Activated gamma-delta T cell treated with Interleukin-2 at 50 U/mL for 16 hours (primary cell): ENCODE measurements at places on chromosomes 1 and 21.

DNA sequence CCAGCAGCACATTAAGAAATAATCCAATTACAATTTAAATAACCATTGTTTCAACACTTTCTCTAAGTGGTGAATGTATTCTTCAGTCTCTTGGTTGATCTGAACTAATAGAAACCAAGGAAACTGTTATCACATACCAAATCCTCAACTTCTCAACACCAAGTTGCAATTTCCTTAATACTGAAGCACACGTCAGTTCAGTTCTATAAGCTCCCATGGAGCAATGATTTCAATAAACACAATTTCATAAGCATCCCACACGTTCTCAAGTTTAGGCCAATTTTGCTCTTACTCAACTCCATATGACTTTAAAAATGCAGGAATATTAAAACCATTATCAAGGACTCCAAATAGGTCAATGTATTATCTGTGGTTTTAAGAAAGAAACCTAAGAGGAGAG is 5.8 kb upstream of the ERG start:
- DNase-seq = no peak

GRCh38 chr1:40090652-40091355 is 6.2 kb downstream of the PPT1 start:
- DNase-seq = no peak

DNA sequence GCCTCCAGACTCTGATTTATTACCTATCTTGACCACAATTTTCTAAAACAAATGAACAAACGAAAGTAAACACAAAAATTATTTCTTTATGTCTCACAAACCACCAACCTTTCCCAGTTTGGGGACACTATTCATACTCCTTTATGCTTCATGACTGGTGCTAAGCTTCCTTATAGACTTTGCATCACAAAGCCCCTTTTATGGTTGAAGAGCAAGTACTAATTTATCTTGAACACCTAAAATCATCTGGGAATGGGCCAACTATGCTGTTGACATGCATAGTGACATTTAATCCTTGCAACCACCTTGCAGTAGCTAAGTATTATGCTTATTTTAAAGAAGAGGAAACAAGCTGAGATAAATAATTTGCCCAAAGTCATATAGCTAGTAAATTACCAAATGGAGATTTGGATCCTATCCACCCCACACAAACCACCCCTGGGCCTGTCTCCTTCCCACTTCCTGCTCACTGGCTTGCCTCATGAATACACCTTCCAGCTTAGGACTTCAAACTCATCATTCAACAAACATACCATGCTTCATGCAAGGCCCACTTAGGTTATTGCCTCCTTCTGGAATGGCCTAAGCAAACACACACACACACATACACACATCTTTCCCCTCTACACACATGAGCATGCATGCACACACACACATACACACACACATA is 192.2 kb downstream of the PLPP3 start:
- DNase-seq = no peak

- no peak for DNase-seq
Measured at GRCh38 chr1:119483441-119484200, 23.4 kb upstream of the HSD3B1 start.

DNA sequence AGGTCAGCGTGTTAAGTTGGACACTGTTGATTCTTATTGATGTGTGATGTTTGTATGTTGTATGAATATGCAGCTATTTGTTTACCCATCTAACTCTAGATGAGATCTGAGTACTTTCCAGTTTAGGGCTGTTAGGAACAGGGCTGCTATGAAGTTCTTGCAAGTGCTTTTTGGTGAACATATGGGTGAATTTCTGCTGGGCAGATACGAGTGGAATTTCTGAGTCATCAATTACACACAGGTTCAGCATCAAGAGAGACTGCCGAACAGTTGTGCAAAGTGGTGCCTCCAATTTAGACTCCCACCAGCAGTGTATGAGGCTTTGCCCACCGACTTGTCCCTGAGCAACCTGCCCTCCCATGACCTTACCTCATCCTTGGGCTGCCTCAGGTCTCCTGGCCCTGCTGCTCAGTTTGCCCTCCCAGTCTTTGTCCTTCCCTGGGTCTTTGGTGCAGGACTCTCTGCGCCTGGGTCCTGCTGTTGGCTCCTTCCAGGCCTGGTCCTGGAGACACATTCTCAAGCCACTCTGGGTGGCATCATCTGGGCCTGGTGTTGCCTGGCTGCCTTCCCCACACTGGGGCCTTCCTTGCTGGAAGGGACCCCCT is 343.6 kb downstream of the PTPRU start:
- DNase-seq = no peak
